ENCODE measurements at places on chromosomes 7 and 10.

GRCh38 chr7:117216436-117217069, 106.3 kb downstream of the WNT2 start:
- no peak for DNase-seq

- DNase-seq, result no peak
Observed at GRCh38 chr10:121687095-121687813, 89.0 kb upstream of the FGFR2 start.

DNA sequence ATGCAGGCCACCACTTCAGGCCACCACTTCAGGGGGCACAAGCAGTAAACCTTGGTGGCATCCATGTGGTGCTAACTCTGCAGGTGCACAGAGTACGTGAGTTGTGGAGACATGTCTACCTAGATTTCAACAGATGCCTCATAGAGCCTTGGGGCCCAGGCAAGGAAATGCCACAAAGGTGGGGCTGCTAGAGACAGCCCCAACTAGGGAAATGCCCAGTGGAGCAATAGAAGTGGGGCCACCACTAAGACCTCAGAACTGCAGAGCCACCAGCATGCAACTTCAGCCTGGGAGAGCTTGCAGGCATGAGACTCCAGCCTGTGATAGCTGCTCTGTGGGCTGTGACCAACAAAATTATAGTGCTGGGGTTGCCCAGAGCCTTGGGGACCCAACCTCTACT, 107.6 kb downstream of the DNAJC1 start:
- DNase-seq, result no peak

DNA sequence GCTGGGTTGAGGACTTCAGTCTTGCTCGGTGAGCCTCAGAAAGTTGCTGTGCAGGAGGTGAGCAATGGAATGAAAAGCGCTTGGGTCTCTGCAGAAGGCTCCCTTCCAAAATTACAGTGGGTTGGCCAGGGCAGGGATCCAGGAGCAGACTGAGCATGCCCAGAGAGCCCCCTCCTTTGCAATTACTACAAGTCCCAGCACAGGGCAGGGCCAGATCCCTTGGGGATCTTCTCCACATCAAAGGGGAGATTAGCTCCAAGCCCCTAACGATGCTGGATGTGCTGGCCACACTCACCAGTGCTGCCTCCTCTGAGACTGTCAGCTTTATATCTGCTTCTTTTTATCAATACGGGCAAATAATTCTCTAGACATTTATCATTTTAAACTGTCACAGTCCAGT, 337.5 kb downstream of the RPS24 start:
- no peak for DNase-seq

- DNase-seq, result no peak
Observed at GRCh38 chr7:98222533-98223195, 11.4 kb downstream of the BHLHA15 start.

All from mesenteric fat pad (tissue), 1 donor.